ENCODE measurements at places on chromosomes 4 and X.

DNA sequence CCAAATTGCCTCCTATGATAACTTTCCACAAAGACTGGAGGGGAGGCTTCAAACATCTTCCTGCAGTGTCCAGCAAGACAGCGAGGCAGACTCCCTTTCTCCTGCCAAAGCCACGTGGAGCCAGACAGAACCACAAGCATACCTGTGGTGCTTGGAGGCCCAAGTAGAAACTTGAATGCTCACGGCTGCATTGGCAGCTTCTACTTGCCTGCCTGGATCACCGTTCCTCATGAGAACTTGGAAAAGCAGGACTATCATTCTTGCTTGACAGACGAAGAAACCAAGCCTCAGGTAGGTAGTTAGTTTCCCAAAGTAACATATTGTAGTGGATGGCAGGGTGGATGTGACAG is 216.3 kb upstream of the SFRP2 start:
- no peak for DNase-seq

DNA sequence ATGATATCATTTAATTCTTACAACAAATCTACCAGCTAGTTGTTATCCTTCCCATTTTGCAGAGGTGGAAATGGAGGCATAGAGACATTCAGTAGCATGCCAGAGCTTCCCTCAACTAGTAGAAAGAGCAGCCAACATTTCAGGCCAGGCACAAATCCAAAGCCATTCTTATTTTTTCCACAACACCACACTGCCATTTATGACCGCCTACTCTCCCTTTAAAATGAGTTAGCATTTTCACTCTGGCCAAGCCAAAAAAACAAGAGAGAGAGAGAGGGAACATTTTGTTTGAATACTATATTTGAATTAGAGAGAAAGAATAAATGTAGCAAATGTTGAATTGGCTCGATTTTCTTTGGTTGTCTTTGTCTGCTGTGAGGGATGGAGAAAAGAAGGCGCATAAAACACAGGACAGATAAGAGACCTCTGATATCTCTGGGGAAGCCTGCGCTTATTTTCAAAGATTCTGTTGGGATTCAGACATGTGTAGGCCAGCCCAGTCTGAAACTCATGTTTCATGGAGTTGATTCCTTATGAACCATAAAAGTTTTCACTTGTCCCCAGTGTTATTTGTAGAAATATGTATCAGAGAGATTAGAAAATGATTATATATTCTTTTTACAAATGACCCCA is 265.7 kb downstream of the RAB28 start:
- DNase-seq: no peak

DNA sequence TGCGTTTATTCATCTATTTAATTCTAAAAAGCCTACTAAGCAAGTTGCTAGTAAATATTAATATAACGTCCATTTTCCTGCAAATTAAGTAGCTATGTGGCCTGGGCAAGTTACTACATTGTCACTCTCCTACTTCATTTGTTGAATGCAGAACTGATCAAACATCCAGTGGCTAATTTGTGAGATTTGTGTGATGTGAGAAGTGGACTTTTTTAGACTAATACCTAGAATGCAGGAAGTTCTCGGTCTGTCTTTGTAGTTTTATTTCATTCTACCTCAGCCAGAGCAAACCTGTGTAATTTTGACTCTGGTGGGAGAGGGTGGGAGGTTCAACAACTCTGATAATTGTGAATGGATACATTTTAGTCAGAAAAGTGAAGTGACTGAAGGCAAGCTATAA is 840 bp downstream of the GUF1 start:
- DNase-seq: no peak

GRCh38 chr4:7295911-7296660 is 103.7 kb downstream of the SORCS2 start:
- peak; percentile 63 for DNase-seq

GRCh38 chr4:129545599-129546278 is 449.8 kb downstream of the C4orf33 start:
- no peak for DNase-seq

DNA sequence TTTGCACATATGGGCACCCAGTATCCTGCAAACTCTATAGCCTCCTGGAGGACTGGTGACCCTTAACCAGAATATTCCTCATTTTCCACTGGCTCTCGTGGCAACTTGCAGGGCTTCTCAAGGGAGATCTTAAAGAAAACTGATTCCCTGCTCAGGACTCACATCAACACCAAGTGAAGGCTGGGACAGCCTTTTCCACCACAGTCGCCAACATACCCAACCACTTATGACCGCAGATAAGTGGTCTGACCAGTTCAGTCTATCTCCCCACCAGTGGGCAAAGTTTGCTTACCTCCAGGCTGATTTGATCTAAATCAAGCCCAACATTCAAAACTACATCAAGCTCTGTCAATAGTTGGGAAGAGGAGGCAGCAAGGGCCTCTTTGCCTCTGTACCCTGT is 289.3 kb upstream of the GATB start:
- no peak for DNase-seq

DNA sequence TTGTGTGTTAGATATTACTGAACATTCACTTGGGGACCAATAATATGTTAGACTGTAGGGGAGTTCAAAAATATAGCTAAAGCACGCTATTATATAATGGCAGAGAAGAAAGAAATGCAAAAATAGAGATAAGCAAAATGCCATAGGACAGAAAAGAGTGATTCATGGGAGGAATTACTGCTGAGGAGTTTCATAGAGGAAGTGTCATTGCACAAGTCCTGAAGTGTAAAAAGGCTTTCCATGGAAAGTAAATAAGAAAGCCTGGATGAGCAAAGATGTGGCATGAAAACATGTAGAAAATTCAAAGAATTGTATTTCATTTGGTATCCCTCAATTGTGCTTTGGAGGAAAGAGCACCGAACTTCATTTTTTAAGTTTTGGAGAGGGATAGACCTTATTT is 14.5 kb downstream of the HMGB2 start:
- DNase-seq: no peak

DNA sequence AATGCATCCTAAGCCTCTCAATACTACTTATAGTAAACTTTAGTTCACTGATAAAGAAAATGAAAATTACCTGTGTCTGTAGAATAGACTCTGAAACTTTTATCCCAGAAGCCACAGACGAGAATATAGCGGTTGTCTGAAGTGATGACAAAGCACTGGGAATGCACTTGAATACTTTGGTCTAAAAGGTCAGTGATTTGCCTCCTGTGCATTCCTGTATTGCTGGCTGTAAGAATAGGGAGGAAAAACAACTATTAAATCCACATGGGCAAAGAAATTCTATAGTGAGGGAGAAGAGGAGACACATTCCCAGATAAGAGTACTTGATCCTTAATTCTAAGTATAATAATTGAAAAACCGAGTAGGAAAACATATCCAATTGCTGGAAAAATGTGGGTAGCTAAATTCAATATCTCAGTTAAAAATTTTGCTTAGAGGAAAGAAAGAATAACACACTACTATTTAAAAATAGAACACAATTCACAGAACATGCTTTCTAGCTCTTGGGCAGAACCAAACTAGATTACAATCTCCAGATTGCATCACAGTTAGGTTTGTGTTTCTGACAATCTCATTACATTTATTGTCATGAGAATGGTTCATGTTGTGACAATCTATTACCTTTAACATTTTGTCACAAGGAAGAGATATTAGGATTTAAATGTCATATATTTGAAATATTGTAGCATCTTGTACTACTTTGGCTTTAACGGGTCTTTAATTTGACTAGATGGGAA is 232.1 kb downstream of the DCLK2 start:
- no peak for DNase-seq

DNA sequence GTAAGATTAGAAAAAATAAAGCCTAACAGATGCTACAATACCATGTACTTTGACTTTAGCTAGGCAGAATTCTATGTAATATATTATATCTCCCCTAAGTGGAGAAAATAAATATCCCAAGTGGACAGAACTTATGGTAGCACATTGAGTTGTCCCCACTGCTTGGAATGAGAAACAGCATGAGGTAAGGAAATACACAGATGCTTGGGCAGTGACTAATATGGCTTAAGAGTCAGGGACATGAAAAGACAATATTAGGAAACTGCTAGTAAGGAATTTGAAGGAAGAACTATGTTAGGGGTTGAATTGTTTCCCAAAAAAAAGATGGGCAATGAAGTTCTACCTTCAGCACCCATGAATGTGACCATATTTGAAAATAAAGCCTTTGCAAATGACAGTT is 2265.1 kb downstream of the PCDH7 start:
- no peak for DNase-seq

- DNase-seq: no peak
These were observed 7.4 kb upstream of the PGRMC1 start for GRCh38 chrX:119228512-119229252.

DNA sequence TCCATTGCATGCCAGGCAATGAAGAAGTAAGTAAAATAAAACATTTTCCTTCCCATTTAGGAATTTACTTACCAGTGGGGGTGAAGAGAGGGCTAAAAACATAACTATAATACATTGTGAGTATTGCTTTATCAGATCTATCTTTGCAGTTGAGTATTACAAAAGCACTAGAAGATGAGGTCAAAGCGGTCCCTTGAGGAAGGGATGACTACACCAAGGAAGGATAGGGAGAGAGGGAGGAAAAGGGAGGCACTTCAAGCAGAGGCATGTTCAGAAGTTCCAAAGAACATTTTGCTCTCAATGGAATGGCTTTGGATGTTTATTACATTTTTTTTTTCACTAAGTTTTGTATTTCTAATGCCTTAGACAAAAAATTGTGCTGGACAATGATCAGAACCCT is 127.8 kb downstream of the TET2 start:
- no peak for DNase-seq

DNA sequence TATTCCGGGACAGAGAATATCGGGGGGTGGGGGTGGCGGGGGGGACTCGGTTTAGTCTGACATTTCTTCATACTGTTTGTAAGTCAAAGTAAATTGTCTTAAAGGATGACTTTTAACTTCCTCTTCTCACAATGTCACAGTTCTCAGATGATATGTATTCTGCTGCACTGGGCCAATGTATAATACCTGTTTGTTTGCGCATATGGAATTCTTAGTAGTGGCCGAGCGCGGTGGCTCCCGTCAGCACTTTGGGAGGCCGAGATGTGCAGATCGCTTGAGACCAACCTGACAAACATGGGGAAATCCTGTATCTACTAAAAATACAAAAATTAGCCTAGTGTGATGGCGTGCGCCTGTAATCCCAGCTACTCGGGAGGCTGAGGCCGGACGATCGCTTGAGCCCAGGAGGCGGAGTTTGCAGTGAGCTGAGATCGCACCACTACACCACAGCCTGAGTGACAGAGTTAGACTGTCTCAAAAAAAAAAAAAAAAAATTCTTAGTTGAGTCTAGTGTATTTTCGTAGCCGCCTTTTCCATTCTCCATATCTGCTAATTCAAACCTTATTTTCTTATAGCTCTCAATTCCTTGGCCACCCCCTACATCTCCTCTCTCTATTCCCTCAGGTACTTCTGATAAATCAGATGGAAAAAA is 851 bp downstream of the POLR2B start:
- no peak for DNase-seq

DNA sequence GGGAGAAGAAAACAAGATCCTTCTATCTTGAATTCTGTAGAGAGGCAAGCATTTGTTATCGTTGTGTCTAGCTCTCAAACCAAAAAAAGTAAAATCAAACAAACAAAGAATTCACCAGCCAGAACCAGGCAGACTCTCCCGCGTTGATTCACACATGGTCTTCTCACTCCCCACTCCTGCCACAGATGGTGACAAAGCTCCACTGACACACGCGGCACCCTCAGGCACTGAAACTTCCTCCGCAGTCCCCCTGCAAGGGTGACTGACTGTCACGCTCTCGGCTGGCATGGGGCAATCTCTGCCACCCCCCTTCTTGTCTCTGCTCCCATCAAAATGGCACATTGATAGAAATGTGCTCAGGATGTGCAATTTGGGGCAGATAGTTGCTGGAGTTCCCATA is 304.9 kb downstream of the DHX15 start:
- no peak for DNase-seq

GRCh38 chrX:149541521-149542047 is 772 bp downstream of the EOLA1 start:
- DNase-seq: no peak

All from 8988T (cell line).